ENCODE measurements at places on chromosomes 1 and 21.

GRCh38 chr1:99062192-99062591, 57.5 kb upstream of the PLPPR5 start:
- no peak for DNase-seq

DNA sequence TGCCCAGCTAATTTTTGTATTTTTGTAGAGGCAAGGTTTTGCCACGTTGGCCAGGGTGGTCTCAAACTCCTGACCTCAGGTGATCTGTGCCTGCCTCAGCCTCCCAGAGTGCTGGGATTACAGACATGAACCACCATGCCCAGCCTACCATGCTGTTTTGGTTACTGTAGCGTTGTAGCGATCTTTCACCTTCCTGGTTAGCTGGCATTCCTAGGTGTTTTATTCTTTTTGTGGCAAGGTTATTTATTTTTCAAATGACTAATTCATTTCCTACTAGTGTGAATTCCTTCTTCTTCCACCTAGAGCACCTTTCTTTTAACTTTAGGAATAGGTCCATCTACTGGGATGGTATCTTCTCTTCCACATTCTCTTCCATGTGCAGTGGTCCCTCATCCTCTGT, 29.3 kb downstream of the TMEM200B start:
- DNase-seq: no peak

DNA sequence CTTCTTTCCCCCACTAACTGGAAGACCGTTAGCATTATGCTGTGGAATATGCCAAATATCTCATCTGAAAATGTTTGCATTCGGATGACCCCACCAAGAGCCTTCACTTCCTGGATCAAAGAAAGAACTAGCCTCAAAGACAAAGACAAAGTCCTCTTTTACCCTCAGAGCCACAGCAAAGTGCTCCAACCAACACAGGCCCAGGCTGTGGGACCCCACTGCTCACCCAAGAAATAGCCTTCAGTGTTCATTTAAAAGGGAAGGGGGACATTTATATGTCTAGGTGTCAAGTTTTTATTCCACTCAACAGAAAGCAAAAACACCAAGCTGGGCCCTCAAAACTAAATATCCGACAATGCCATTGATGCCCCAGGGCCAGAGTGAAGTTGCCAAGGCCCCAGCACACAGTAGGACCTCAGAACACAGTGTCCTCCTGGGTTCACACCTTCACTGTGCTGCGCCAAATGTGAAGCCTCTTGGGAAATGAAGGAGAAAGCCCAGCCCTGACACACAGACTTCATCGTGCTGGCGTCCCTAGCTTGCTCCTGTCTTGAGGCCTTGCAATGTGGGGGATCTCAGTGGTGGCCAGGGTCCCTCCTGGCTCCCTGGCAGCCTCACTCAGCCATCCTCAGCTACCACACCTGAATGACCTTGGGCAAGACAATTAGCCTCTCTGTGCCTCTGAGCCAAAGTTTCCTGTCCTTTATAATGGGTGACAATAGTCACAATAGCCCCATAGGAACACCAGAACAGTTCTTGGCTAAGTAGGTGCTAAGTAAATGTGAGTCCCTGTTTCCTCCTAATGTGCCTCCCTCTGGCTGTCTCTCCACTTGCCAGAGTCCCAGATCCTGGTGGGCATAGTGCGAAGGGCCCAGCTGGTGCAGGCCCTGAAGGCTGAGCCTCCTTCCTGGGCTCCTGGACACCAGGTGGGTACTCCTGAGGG, 11.3 kb downstream of the CLCNKB start:
- DNase-seq: no peak

GRCh38 chr1:212457740-212458338, 25.1 kb downstream of the NENF start:
- DNase-seq: no peak

DNA sequence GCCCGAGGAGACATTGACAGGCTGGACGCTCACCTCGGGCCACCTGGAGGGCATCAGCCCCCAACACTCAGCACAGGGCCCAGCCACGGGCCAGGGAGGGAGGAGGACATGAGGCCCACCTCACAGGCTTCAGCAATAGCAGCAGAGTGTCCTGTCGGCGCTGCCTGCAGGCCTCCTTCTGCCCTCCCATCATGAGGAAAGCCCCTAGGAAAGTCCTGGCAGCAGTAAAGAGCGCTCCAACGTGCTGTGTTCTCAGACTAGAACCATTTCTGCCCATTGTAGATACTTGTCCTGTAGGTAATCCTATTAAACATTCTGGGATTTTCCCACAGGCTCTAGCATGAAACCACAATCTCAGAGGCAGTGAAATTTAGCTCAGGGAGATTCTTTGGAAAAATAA, 62.0 kb upstream of the GALNT2 start:
- no peak for DNase-seq

GRCh38 chr1:198125995-198126735, 30.6 kb upstream of the NEK7 start:
- DNase-seq: no peak

DNA sequence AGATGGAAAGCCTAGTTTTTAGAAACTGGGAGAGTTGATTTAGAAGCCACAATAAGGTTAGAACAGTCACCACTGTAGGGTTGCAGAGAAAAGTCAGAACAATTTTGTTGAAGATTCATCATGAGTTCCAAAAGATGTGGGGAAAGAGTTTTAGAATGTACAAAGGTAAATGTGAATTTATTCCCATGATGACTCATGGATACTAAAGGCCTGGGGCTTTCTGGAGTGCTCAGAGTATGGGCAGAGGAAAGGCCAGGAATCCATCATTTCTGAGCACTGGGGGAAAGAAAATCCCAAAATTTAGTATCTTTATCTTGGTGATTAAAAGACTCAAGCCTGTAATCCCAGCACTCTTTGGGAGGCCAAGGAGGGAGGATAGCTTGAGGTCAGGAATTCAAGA, 17.8 kb downstream of the YBX1 start:
- DNase-seq: no peak

DNA sequence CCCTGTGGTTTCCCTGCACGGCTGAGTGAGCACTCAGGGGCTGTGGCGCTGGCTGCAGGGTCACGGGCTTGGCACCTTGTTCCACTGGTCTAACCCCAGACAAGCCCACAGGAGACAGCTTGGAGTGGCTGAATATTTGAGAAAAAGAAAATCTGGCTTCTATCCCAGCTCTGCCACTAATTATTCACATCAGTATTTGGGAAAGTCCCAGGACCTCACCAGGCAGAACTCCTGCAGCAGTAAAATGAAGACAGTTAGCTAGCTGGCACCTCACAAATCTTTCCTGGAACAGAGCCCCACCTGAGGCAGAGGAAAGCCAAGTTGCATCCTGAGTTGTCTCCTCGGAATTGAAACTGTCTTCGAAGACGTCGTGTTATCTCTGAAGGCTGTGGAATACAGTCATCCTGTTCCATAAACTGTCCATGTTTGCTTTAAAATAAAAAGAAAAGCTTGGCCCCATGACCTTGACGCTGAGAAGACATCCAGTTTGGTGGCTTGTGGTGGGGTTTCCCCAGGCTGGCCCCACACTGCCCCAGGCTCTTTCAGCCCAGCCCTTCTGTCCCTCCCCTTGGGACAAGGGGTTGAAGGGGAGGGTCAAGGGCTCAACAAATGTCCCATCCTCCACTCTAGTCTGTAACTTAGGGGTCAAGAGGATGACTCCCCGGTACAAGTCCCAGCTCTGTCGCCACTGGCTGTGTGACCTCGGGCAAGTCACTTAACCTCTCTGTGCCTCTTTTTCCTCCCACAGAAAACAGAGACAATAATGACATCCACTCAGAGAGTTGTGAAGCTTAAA, 93.8 kb upstream of the TMPRSS2 start:
- no peak for DNase-seq

- no peak for DNase-seq
Observed at GRCh38 chr1:7177438-7178146, 392.3 kb downstream of the CAMTA1 start.

DNA sequence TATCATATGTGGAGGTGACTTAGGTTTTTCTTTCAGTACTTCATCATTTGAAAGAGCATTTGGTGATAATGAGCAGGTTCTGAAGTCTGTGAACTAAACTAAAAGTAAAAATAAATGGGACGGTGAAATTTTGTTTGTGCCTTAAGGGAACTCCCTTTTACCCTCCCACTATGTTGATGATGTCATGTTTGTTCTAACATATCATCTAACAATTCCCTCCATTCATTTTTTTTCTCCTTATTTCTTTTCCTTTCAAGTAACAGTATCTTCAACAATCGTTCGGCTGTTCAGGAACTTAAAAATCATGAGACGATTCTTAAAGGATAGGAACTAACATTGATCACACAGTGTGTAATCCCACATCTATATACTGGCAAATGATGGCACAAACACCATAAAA, 30.0 kb upstream of the IRF2BP2 start:
- DNase-seq: no peak

DNA sequence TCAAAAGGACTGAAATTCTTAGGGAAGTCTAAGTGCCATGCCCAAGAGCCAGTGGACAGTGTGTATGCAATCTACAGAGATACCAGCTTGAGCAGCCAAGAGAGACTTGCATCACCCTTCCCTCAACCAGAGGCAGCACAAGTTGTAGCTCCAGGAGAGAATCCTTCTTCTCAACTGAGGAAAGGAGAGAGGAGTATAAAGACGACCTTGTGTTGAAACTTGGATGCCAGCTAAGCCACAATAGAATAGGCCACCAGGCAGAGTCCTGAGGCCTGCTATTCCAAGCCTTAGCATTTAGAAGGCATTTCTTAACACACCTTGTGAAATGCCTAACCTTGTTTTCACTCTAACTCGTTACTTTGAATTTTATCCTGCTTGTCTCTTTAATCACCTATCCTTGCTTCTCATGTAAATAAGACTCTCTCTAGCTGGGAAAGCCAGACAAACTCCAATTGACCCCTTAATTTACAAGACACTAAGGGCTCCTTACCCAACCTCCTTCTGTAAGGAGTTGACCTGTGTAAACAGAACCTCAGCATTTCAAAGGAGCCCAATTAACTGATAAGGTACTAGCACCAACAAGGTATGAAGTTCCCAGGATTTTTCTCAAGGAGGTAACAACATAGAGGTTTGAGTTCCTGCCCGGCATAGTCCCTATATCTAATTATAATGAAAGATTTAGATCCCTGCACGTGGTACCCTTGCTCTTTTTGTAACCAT, 738.8 kb downstream of the AMY1C start:
- no peak for DNase-seq

GRCh38 chr1:217614200-217614712, 16.6 kb downstream of the GPATCH2 start:
- DNase-seq: no peak

DNA sequence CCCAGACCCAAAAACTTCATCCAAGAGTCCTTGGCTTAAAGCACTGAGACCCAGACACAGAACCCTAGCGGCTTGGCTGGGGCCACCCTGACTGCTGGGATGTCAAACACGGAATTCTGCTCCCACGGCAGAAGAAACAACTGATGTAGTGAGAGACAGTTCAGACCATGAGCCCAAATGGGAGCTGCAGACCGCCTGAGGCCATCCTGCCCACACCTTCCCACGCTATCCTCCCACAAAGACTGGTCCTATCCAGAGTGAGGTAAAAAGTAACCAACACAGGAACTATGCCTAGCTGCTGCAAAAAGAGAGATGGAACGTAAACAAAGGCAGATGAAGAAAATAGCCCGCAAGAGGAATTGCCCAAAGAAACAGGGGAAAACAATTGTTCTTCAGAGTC, 203.3 kb downstream of the PTPRU start:
- DNase-seq: no peak

DNA sequence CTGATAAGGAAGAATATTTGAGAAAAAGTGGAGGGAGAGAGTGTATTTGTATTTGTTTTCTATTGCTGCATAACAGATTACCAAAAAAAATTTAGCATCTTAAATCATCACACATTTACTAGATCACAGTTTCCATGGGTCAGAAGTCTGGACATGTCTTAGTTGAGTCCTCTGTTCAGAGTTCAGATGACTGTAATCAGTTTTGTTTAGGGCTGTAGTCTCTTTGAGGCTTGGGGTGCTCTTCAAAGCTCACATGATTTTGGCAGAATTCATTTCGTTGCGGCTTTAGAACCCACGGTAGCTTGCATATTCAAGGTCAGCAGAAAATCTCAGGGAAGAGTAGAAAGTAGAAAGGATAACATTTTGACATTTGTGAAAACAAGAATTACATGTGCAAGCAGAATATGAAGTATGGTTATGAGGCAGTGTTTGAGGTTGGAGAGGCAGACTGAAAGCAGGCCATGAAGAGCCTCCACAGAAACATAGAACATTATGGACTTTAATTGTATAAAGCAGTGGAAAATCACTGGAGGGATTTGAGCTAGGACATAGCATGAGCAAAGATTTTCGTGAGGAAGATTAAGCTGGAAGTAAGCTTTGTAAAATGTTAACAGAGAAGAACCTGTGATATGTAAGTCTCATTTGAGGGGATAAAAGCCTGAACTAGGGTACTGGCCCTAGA, 110.6 kb upstream of the GPR52 start:
- no peak for DNase-seq

DNA sequence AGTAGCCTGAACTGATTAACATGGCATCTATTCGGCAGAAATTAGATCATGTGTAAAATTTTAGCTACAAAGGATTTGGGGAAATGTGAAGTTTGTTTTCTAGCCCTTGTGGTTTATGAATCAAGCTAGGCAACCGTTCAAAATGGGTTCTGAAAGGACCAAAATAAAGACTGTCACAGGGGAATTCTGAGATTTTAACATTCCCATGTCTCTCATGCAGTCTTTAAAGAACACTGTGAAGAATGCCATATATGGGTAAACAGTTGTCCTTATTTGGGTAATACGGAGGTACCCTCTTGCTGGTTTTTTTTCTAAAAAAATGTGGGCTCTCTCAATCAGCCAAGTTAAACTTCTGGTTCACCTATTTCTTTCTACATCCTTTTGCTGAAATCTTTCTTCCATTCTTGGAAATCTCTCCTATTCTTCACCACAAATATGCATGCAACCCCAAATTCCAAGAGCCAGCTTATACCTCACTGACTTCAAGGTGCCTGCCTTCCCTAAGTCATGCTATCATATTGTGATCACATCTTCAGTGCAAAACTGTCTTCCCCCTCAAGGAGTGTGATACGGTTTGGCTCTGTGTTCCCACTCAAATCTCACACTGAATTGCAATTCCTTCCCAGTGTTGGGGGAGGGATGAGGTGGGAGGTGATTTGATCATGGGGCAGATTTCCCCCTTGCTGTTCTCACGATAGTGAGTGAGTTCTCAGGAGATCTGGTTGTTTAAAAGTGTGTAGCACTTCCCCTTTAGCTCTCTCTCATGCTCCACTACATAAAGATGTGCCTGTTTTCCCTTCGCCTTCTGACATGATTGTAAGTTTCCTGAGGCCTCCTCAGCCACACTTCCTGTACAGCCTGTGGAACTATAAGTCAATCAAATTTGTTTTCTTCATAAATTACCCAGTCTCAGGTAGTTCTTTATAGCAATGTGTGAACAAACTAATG, 308.7 kb downstream of the TTLL7 start:
- no peak for DNase-seq

DNA sequence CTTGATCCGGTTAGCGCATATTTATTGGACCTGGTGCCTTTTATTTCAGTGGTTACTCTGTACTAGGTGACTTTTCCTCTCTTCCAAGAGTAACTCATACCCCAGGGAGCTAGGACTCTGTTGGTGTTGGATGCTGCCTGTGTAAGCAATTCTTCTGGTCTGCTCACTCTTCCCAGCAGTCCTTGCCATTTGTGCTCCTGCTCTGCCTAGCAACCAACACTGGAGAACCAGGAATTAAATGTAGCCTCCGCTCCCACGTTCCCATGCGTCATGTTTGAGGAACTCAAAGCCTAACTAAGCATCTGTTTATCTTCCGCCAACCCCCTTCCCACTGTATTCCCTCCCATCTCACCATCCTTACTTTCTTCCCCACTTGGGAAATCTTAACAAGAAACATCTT, 65.7 kb upstream of the RAVER2 start:
- DNase-seq: no peak

GRCh38 chr1:231727171-231727570, 100.6 kb downstream of the DISC1 start:
- DNase-seq: no peak

GRCh38 chr1:152164517-152165136, 5.6 kb upstream of the RPTN start:
- no peak for DNase-seq
